ENCODE measurements at places on chromosomes 1 and 21. TPM values are rescaled to one million over a fixed set of nuclear protein-coding genes. Genes with fewer than 3 reads are reported as not detected.

Gene OPRD1
- not detected for total RNA-seq

- H3K27me3 ChIP-seq: peaks cover 26% of the 10 kb centered on the region
- DNase-seq: peak; percentile 51
- peak overlapping the region; percentile 81 for H3K27ac ChIP-seq
- H3K36me3 ChIP-seq: peaks cover 33% of the 10 kb centered on the region
- H3K4me1 ChIP-seq: peaks cover 43% of the 10 kb centered on the region
Measured at GRCh38 chr1:117606649-117607430, 992 bp downstream of the TENT5C start.

DNA sequence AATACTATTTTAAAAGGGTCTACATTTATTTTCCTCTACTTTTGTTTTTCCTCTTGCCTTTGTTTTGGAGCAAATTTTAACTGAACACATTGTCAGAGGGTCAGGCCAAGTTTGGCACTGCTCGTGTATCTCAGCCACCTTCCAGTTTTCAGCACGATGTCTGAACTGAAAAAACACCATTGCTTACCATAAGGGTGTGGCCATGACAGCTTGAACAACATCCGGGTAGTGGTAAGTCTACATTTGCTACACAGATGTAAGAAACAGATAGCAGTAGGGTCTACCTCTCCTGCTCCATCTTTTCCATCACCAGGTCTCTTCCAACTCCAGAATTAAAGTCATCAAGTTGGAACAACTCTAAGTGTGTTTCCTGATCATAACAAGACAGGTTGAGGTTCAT is 4.2 kb downstream of the HIVEP3 start:
- peak overlapping the region; percentile 43 for H3K4me3 ChIP-seq
- DNase-seq: no peak

DNA sequence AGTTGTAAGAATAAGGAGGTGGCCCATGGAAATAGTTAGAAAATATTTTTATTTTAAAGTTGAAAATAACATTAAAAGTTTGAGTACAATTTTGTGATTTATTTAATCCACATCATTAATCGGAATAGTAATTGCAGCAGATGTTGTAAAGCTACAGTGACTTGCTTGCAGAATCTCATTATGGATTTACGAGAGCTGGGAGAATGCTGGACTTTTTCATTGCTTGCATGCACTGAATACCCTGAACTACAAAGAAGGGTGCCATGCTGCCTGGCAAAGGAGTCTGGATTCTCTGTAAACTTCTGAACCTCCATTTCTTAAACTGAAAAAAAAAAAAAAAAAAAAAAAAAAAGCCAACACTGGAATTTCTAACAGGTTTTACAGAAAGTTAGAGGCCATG is 26.5 kb downstream of the WDR64 start:
- H3K27ac ChIP-seq: no peak overlapping the region
- H3K4me1 ChIP-seq: peaks cover 11% of the 10 kb centered on the region
- H3K36me3 ChIP-seq: no peaks in the 10 kb centered on the region
- no peak for DNase-seq
